CD4-positive, alpha-beta T cell treated with Interleukin-4 for 4 hours (primary cell): ENCODE measurements at places on chromosomes 3 and 15.

GRCh38 chr15:85744579-85744978 lies 50.1 kb downstream of the KLHL25 start:
- DNase-seq = no peak

DNA sequence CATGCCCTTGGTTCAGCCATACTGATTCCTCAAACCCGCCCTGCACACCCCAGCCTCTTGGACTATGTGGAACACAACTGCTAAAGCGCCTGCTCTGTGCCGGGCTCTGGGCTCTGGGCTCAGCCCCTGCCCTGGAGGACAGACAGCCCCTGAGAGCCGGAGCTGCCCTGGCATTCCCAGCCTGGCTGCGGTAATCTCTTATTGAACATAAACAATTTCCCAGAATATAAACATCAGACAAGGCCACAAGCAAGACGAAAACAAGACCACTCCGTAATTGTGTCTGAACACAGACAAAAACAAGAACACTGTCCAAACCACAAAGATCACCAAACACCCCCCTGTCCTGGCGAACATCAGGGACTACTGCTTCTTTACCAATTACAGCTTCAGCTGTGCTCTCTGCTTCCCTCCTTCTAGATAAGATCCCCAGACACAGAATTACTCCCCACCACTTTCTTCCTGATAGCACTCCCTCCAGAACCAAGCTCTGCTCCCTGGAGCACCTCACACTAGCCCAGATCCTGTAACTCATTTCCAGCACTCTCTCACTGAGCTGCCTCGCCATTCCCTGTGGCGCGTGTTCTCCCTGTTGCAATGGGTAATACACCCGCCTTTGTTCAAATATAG lies 57.1 kb upstream of the TLE3 start:
- DNase-seq = no peak

- no peak for DNase-seq
These were observed 6.6 kb downstream of the DTWD1 start for GRCh38 chr15:49627407-49627877.

DNA sequence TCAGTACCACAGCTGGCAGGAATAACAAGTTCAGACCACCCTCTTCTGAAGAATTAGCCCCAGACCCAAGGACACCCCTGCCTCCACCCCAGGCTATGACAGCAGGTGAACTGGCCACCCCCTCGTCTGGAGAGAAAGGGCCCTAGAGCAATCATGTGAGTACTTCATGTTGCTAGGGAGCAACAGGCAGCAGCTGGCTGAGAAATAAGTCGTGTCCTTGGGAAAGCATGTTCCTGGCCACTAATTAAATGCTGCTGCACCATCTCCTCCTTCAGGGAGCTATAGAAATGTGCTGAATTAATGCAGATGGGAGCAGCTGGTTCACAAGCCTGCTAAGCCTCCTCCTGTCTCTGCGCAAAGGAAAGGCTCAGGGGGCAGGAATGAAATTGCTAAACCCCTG lies 31.5 kb downstream of the MRPS11 start:
- DNase-seq = no peak

GRCh38 chr3:3745693-3746092 lies 53.5 kb upstream of the LRRN1 start:
- no peak for DNase-seq

DNA sequence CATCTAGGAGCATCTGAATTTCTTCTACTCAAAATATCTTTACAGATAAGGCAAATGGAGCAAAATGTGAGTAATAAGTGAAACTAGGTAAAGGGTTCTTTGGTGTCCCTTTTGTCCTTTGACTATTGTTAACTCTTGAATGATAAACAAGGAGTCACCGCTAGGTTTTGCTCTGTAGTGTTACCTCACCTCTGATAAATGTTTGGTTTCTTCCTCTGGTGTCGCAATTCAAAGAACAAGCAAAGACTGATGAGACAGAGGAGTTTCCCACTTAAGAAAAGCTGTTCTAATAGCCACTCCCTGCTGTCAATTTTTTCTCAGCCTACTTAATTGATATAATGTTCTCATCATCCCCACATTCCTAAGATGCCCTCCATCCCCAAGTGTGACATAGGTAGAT lies 925.9 kb downstream of the IGSF11 start:
- no peak for DNase-seq

DNA sequence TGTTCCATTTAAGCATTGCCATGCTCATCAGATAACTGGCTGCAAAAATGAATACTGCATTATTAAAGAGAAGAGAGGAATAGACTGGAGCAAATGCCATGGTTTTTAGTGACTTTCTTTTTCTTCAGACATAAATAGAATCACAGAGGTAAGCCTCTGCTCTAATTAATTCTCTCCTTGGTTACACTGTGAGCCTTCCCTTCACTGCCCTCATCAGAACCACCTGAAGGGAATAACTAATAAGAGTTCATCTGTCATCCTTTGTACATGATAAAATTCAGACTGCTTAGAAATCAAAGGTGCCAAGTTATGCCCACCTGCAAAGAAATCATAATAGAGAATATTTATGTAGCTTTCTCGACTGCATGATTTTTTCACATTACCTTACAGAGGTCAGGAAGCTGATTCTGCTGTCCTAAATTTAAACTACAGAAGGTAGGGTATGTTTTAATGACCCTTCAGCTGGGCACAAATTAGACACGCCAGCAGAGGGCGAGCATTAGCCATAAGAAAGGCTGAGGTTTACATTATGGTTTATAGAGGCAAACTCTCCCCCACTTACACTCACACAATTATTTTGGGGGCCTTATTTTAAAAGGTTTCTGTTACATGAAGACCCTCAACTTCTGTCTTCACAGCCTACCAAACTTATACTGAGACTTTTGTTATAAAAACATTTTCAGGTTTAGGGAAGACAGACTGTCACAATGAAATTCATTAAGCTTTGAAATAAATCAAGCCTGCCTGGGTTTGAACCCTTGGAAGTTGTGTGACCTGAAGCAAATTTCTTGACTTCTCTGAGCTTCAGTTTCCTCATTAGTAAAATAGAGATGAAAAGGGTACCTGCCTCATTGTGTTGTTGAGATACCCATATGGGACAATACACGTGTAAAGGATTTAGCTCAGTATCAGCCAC lies 15.3 kb upstream of the UNC13C start:
- peak; percentile 2 for DNase-seq
